Cerebellum (tissue), 4 donors: ENCODE measurements at places on chromosomes 13 and 19. TPM values are rescaled to one million over a fixed set of nuclear protein-coding genes. Genes with fewer than 3 reads are reported as not detected.

DNA sequence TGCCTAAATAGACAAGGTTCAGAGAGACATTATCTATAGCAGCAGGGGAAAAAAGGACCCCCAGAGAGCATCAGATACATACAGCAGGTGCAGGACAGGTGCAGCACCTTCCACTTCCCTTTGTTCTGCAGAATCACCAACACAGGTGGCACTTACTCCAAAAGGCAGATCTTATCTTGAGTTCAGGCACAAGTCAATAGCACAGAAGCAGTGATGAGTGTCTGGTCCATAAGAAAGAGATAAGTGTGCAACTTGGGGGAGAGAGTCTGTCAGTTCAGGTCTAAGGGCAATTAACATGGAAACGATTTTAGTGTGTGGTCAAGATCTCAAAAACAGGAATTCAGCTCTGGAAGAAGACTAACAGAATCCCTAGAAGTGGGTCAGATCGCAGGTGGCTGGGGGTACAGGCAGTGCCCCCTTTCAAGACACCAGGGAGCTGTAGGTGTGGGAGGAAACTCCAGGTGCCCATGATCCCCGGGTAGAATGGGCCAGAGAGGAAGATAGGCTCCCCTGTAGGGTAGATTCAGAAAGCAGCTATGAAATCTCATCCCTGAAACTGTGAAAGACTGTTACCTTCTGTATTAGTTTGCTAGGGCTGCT, 40.6 kb downstream of the TNFSF11 start:
- DNase-seq = no peak

DNA sequence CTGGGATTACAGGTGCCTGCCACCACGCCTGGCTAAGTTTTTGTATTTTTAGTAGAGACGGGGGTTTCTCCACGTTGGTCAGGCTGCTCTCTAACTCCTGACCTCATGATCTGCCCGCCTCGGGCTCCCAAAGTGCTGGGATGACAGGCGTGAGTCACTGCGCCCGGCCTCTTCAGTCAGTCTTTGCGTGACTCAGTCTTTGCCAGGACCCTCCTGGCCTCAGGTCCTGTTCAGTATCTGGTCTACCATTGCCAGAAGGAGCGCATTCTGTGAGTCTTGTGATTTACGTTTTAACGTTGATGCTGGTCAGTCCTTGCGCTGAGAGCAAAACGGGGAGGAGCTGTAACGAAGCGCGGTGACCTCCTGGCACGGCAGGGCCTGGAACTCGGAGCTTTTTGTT, 7.6 kb upstream of the HMG20B start:
- DNase-seq = no peak

Gene UQCR11
- total RNA-seq = 34.8 TPM

Gene SERP2
- total RNA-seq = 17.1 TPM

Gene ZNF345
- total RNA-seq = 19.2 TPM
